Brain (organoid and tissue), 16 donors: ENCODE measurements at places on chromosomes 16 and 17. TPM values are rescaled to one million over a fixed set of nuclear protein-coding genes. Genes with fewer than 3 reads are reported as not detected.

DNA sequence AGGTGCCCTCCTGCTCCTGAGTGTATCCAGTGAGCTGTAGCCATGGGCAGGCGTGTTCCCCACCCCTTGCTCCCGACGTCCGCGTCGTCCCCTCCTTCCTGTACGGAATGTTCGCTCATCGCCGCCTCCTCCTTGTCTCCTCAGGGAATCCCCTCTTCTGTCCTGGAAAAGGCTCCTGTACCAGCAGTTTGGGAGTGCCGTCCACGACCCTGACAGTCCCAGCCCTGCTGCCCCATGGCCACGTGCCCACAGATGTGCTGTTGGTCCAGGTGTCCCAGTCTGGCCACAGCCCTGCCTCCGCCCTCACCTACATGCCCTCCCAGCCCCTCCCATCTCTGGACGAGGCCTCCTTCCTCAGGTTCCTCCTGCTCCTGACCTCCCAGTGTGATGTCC is 30.2 kb downstream of the OR1D5 start:
- no peak for DNase-seq

SULT1A2 gene
- polyA plus RNA-seq, result 2.1 TPM

VMO1 gene
- 3.3 TPM for polyA plus RNA-seq

GRCh38 chr17:59342681-59343131 is 11.3 kb downstream of the YPEL2 start:
- no peak for DNase-seq

GNGT2 gene
- polyA plus RNA-seq, result 1.4 TPM

GRCh38 chr16:59173408-59173831 is 439.3 kb upstream of the GOT2 start:
- peak; percentile 82 for DNase-seq

- DNase-seq, result no peak
These were observed 3.0 kb downstream of the DOC2B start for GRCh38 chr17:178292-179065.

DNA sequence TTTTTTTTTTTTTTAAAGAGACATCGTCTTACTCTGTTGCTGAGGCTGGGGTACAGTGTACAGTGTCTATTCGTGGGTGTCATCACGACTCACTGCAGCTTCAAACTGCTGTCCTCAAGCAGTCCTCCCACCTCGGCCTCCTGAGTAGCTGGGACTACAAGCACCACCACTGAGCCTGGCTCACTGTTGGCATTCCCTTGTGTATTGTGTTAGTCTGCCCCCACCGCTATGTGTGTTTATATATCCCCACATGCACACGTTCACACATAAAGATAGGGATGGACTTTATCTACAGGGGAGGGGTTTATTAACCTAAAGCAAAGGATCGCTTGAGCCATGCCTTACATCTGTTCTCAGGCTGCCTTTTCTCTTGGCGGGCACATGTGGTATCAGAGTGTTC is 63.8 kb downstream of the SEC14L1 start:
- DNase-seq, result no peak

EVI2B gene
- 2.4 TPM for polyA plus RNA-seq

DNA sequence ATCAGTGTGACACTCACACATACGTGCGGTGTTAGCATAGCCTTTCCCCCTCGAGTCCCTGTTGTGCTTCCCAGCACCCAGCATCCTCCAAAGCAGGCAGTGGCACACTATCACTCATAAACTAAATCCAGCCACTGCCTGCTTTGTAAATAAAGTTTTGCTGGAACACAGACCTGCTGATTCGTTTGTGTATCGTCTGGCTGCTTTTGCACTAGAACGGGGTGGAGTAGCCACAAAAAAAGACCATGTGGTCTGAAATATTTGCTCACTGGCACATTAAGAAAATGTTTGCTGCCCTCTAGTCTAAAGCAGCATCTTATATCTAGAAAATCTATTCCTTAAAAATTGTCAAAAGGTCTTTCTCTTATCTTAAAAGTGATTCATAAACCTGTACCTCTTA is 341.2 kb upstream of the ZFHX3 start:
- DNase-seq, result no peak
